Heart left ventricle (tissue), 16 donors: ENCODE measurements at places on chromosomes 12 and 14.

DNA sequence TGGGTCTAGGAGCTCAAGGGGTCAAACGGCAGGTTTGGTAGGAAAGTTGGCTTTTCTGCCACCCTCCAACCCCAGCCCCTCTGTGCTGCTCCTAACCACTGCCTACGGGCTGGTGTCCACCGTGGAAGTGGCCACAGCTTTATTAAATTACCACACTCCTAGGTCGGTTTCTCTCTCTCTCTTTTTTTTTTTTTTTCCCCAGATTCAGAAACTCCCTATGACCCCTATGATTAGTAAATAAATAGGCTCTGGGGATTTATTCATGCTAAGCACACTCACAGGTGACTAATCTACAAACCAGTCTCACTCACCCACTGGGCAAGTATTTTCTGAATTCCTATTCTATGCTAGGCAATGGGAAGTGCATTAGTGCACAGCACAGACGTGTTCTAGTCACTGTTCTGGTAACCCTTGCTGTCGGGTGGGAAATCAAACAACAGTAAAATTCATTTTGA, 8.7 kb upstream of the DDX47 start:
- H3K27ac ChIP-seq, result peak overlapping the region; percentile 6
- no peak overlapping the region for H3K4me3 ChIP-seq
- peaks cover 42% of the 10 kb centered on the region for H3K4me1 ChIP-seq
- no peaks in the 10 kb centered on the region for H3K36me3 ChIP-seq
- no peaks in the 10 kb centered on the region for H3K27me3 ChIP-seq
- DNase-seq, result no peak

DNA sequence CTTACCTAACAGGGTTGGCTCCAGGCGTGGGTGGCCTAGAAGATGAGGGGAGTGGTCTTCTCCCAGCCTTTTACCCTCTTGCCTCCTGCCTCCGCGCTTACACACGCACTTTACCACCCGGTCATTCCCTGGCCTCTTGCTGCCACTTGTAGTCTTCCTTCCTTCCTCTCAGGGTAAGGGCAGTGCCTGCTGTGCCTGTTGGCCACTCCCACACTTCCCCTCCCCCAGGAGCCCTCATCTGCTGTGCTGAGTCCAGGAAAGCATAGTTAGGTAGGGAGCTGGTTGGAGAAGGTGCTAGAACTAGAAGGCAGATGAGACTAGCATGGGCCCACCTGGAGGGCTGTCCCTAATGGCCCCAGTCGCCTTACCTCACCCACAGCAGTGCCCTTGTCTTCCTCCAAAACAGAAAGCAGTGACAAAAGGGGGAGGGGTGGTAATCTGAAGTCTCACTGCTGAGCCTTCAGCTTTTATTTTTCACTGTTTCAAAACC, 54.3 kb upstream of the SRSF5 start:
- peaks cover 99% of the 10 kb centered on the region for H3K4me1 ChIP-seq
- H3K27ac ChIP-seq, result no peak overlapping the region
- no peaks in the 10 kb centered on the region for H3K36me3 ChIP-seq
- peak; percentile 69 for DNase-seq
- no peak overlapping the region for H3K4me3 ChIP-seq

- no peak for DNase-seq
- H3K27ac ChIP-seq, result no peak overlapping the region
- H3K27me3 ChIP-seq, result no peaks in the 10 kb centered on the region
- H3K36me3 ChIP-seq, result no peaks in the 10 kb centered on the region
Observed at GRCh38 chr12:127625176-127625771, 641.7 kb upstream of the TMEM132C start.

DNA sequence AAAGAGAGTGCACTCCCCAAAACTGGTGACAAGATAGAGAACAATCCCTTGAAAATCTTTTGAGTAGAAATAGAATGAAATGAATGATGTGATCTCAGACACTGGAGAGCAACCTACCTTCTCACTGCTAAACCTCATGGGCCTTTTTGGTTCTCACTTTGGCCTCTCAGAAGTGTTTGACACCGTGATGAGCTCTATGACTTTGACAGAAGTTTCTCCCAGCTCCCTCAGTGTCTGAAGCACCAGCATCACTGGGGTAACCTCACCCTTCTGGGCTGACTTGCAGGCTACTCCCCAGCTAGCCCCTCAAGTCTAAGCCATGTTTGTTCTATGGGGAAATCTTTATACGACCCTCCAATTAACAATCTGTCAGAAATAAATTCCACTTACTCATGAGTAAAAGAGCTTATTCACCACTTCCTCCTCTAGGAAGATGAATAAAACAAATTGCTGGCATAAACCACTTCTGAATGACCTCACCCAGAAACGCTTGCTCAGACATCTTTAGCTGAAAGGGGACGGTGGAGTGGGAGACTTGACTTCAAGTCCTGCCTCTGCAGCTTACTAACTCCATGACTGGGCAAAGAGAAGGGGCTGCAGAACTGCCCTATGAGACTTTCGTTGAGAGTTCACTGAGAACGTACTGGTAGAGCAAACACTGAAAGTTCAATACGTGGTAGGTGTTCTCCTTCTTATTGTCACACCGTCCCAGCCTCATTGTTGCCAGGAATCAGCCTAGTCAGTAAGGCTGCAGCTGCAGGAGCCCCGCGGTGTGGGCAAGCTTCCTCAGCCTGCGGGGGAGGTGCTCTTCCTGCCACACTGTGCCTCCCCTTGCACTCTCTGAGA, 46.5 kb downstream of the ST8SIA1 start:
- no peak for DNase-seq
- H3K4me3 ChIP-seq, result peak overlapping the region; percentile 6
- no peaks in the 10 kb centered on the region for H3K4me1 ChIP-seq
- no peaks in the 10 kb centered on the region for H3K27me3 ChIP-seq

DNA sequence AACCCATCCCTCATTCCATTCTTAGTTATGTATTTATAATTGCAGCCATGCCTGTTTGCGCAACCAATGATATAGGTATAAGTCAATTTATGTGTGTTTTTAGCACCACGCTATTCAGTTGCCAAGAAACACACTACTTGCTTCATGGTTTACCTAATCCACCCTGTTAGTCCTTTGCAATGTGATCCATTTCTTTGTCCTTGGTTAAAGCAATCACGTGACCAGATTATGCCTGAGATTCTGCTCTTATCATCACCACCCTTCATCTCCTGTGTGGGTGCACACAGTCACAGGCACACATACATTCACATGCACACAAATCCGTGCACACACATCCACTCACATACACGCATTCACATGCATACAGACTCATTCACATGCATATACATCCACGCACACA, 52.3 kb upstream of the KCNA5 start:
- H3K4me1 ChIP-seq, result no peaks in the 10 kb centered on the region
- H3K36me3 ChIP-seq, result no peaks in the 10 kb centered on the region
- DNase-seq, result no peak
- H3K27ac ChIP-seq, result no peak overlapping the region

GRCh38 chr12:95571369-95571768, 20.1 kb upstream of the USP44 start:
- no peaks in the 10 kb centered on the region for H3K4me1 ChIP-seq
- no peak for DNase-seq
- no peak overlapping the region for H3K27ac ChIP-seq
- H3K4me3 ChIP-seq, result no peak overlapping the region

DNA sequence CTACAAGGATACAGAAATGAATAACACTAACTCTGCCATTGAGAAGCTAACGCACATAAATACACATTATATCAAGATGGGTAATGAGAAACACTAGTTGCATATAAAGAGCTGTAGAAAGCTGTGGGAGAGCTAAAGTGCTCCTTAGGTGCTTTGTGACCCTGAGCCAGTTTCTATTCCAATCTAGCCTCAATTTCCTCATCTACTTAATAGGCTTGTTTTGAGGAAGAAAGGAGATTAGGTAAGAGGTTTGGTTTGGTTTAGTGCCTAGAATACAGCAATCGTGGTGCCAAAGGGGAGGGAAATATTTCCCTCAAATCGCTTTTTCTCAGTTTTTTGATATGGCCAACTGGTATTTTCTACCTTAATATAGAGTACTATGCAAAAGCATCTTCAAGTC, 994 bp downstream of the SRP54 start:
- DNase-seq, result no peak
- H3K27me3 ChIP-seq, result no peaks in the 10 kb centered on the region
- peaks cover 42% of the 10 kb centered on the region for H3K4me1 ChIP-seq
- peak overlapping the region; percentile 66 for H3K4me3 ChIP-seq
- H3K36me3 ChIP-seq, result no peaks in the 10 kb centered on the region
